ENCODE measurements at places on chromosomes 7 and 10.

DNA sequence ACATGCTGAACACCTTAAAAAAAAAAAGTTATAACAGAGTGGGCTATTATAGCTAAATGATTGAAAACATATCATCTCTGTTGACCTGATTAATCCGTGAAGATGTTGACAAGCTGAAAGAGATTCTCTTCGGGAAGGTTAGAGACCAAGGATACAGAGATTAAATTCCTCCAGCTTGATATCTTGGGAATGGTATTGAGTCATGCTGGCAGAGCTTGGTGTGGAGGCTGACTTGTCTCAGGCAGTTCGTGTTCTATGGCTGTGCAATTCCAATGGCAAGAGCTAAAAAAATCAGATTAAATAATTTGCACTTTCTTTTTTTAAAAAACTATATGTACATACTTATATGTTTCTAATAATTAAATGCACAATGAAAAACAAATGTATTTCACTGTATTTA, 24.9 kb upstream of the CACNA2D1 start:
- DNase-seq = no peak

DNA sequence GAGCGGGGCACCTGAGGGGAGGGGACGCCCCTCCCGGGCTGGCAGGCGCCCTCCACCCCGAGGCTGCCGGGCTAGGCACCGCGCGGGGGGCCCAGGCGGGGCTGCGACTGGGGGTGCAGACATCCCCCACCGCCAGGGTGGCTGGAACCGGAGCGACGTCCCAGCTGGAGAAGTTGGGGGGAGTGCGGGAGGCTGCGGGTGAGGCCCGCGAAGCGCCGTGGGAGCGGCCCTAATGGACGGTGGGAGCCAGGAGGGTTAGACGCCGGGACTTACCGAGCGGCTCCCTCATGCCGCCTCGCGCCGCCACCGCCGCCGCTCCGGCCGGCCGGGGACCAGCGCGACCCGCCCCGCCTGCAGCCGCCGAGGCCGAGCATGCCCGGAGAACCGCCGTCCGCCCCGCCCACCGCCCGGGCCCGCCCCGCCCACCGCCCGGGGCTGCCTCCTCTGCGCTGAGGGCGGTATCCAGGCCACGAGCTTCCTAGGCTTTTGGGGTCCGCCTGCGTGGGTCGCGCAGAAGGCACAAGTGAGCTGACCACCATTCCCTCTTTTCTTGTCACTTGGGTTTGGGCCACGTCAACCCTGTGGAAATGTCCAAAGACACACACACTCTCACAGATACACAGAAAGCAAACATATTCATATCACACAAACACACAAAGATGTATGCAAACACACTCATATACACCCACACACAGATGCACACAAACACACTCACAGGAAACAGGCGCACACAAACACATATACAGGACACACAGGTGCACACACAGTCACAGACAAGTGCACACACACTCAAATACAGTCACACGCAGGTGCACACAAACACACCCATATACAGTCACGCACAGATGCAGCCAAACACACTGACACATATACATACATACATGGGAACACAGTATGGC, at the start of gene JCAD:
Gene JCAD, minus strand, starts transcription at position 378 of the 899 bp plus-strand sequence. CDS start 11,774 bp downstream, outside the sequence.
- DNase-seq = peak; percentile 66

DNA sequence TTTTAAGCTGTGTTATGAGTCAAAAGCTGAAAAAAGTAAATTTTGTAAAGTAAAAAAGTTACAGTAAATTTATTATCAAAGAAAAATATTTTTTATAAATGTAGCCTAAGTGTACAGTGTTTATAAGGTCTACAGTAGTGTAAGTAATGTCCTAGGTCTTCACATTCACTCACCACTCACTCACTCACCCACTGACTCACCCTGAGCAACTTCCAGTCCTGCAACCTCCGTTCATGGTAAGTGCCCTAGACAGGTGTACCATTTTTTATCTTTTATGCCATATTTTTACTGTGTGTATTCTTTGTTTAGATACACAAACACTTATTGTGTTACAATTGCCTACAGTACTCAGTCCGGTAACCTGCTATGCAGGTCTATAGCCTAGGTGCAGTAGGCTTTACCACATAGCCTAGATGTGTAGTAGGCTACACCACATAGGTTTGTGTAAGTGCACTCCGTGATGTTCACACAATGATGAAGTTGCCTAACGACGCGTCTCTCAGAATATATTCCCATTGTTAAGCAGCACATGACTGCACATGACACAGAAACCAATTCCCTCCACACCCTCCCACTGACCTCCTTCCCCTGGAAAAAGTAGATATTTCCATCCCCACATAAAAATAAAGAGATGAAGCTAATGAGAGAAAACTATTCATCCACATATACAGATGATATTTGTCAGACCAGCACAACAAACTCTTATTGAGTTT, 44.8 kb upstream of the FGL2 start:
- no peak for DNase-seq

GRCh38 chr7:84339306-84339705, 144.7 kb upstream of the SEMA3A start:
- DNase-seq = no peak

DNA sequence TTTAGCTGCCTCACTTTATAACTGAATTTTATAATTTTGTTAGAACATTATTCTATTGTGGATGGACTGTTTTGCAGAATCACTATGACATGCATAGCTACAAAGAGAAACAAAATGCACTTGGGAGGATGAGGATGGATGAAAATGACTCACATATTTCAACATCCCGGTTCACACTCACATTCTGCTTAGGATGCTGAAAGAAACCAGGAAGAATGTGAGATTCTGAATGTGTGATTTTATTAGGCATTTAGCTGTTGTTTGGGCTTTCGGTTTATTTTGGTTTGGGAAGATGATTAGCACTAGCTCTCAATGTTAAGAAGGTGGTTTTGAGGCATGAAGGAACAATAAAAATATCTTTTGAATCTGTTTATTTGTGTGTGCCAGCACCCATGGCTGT, 235.5 kb downstream of the SEMA3E start:
- DNase-seq = no peak

DNA sequence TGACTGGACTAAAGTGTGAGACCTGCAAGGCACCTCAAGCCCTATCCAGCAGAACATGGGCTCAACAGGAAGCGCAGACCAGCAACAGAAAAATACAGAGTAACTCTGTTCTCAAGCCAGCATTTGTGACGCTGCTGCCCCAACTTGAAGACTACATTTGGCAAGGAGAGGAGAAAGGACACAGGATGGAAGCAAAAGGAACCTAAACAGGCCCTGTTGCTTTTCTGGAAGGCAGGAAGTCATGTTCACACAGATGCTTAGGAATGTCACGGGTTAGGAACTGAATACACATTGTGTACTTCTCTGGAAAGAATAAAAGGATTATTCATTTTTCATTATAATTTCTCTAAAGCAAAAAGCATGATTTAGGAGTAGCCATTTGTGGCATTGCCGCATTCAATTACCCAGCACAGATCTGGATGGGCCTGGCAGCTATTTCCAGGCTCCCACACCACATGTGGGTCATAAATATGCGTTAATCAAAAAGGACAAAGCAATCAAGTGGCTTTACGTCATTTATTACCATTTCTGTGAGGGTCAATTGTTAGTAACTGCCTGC, 19.8 kb upstream of the TOMM7 start:
- no peak for DNase-seq

DNA sequence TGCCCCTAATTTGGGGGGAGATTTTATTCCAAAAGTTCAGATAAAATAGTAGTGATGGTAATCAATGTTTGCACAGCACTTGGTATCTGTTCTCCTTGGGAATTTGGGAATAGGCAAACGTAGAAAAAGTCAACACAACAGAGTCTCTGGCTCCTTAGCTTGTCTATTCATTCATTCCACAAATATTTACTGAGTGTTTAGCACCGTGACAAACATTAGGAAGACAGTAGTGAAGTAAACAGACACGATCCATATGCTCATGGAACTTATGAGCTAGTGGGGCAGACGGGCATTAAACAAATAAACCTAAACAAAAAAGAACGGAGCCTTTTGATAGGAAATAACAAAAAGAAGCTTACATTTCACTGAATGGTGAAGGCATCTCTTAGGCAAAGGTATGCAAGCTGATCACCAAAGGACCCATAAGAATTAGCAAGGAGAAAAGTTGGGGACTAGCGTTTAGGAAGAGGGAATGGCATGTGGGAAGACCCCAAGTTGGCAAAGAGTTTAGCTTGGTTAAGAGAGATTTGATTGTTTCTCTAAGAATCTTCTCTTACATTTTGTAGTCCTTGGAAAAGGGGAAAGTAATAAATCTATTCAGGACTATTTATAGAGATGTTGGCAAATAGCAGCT, 243.9 kb upstream of the NPY start:
- DNase-seq = no peak

GRCh38 chr10:68364101-68364886, 31.6 kb upstream of the PBLD start:
- no peak for DNase-seq

GRCh38 chr7:133623721-133624120, 370.8 kb downstream of the EXOC4 start:
- DNase-seq = no peak

Data from activated naive CD8-positive, alpha-beta T cell treated with anti-CD3 and anti-CD28 coated beads, Interleukin-2, amount 50 U/mL, for 24 hours (primary cell).